Vagina (tissue), 2 donors: ENCODE measurements at places on chromosomes 6 and 20.

DNA sequence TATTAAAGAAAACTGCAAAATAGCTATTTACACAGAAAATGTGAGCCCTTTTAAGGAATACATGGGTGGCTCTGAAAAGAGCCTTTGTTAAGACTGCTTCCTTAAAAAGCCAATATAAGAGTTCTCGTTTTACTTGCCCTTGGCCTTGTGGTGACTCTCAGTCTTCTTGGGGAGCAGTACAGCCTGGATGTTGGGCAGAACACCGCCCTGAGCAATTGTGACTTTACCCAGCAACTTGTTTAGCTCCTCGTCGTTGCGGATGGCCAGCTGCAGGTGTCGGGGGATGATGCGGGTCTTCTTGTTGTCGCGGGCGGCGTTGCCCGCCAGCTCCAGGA lies 111.5 kb downstream of the HFE start:
- no peak for DNase-seq

DNA sequence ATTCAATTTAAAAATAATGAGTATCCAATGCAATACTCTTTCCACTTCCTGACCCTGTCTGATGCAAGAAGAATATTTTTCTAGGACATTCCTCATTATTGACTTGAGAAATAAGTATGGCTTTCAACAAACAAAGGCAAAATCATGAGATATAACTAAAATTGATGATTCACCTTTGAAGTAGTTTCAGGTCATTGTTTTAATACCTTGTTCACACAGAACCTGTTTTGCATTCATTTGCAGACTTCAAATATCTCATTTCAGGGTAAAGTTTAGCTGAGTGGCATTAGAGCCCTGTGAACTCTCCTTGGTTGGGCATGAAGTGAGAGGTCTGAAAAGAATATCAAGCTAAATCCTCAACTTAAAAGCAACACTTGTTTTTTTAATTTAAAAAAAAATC lies 309.2 kb downstream of the NRN1 start:
- no peak for DNase-seq

DNA sequence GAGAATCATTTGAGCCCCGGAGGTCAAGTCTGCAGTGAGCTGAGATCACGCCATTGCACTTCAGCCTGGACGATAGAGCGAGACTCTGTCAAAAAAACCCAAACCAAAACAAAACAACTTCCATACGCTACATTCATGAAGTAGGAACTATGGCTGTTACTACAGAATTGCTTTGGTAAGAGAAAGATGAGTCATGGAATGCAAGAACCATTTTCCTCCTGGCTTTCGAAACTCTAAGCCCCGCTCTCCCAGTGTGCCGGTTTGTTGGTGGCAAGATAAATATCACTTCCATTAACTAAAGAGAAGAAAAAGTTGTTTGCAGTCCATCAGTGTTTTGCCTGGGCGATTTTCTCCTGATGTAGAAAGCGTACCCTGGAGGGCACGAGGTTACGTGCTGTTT lies 61.3 kb downstream of the ZDHHC14 start:
- no peak for DNase-seq

GRCh38 chr20:23533161-23533560 lies 35.1 kb downstream of the CST9L start:
- DNase-seq, result no peak

GRCh38 chr20:23622839-23623343 lies 14.9 kb downstream of the CST3 start:
- DNase-seq, result no peak
